ENCODE measurements at places on chromosomes 7 and 10.
A peak's percentile ranks its signal among the peaks of the same experiment; 100 is the strongest.

GRCh38 chr7:107915541-107915940, 24.6 kb downstream of the DLD start:
- no peak for DNase-seq

DNA sequence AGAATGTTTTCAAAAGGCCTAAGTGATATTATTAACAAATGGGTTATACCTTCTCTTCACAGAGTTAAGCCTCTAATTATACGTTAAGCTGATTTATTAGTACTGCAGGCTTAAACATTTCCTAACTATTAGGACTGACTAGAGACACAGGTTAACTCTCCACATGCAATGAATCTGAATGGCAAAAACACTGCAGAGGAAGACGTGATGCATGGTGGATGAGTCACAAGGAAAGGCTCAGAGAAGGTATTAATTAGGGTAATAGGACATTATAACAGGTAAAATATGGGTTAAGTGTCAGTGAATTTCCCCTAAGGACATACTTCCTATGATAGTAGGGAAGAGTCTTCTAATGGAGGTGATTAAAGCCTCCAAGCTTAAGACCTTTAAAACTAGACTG, 24.7 kb upstream of the SEM1 start:
- DNase-seq: no peak

DNA sequence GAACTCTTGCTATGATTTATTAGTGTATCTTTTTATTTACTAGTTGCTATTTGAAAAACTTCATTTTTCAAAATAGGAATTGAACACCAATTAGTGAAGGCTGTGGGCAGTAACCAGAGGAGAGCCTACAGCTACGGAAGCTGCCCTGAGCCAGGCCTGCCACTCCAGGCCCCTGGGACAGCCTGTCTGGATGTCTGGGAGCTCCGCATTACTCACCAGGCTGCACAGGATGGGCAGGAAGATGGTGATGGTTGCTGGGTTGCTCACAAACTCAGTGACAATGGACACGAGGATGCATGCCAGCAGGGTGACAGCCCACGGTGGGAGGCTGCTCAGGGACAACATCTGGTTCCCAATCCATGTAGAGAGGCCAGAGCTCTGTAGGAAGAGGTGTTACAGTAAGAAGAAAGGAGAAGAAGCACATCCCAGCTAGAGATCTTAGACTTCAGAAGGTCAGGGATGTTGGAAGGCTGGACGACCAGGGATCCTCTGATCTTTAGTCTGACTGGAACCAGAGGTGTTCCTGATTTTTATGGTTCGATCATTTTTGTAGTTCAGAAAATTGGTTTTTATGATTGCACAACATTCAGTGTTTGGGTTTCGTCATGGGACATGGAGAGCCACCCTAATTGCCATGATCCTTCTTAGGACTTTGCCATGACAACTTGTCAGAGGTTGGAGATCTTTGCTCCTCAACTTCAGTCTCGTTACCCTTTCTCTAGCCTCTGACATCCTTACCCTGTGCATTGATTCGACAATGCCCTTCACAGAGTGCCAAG, 23.2 kb downstream of the STMP1 start:
- no peak for DNase-seq

GRCh38 chr10:42961796-42962109, 115.1 kb upstream of the RET start:
- peak; percentile 8 for DNase-seq

DNA sequence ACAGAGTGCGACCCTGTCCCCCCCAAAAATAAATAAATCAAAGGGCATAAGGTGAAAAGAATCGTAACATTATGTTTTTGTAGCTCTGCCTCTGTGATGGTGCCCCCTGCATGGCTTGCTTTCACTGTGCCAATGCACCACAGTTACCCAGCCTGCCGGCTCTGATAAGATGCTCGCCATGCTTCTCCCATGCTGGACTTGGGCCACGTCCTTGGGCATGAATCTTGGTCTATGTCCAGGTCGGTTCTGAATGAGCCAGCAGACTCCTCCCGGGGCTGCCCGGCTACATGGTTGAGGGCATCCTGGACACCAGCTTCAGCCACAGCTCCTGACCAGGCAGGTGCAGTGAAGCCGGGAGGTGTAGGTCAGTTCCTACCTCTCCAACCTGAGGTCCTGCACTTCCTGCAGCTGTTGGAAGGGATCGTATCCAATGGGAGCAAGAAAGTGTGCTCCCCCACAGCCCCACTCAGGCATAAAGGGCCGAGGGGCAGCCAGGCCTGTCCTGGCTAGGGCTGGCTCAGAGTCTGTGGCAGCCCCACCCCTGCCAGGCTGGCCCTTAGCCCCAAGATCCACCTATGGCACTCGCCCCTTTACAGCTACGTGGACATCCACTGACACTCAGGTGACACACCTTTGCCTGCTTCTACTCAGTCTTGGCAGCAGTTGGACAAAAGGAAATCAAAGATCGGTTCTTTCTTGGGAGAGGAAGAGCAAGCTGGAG, 34.1 kb downstream of the CHST3 start:
- no peak for DNase-seq

DNA sequence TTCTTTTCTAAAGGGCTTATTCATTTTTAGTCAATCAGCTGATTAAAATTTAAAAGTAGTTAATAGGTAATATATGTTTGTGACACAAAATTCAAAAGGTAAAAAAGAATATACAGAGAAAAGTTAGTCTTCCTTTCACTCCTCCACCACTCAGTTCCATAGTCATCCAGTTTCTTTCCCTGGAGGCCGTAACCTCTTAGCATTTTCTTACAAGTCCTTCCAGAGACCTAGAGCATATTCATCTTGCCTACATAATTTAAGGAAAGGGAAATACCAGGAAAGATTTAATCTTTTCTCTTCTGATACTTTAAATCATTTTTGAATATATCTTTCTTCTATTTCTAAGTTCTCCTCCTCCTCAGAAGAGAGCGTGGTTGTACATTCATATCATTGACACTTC, 10.1 kb downstream of the GBF1 start:
- no peak for DNase-seq

- no peak for DNase-seq
Measured at GRCh38 chr7:10688544-10688943, 285.1 kb upstream of the PHF14 start.

DNA sequence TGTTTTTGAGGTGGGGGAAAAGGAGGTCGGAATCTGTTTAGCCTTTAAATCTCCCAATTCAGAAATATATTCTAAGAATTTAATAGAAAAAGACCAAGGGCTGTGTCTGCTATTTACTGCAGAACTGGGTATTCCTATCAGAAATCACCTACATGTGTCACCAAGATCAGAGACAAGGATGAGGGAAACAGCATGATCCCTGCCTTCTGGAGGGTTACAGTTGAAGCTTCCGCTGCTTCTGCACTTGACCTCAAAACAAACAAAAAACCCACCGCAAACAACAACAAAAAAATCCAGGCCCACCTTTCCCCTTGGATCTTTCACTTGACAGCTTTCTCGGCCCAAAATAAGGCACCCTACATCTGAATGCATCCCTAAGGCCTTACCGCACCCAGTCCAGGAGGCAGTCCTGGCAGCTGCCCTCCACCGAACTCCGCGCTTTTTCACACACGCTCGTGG, 750 bp upstream of the CDK14 start:
- no peak for DNase-seq

DNA sequence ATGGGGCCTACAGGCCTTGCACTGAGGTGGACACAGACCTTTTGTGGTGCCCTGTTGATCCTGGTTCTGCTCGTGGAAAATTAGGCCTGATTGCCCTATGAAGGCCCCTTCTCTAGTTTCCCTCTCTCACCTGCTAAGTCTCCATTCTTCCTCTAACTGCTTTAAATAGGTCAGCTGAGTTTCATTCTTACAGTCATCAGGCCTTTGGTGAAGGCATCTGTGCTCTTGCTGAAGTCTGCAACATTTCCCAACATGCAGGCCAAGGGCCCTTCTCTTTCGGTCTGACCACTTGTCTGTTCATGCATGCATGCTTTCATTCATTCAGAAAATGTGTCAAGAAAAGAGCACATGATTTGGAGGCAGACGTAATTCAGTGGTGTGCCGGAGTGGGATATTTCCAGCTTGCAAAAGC, 244.0 kb downstream of the BUB3 start:
- no peak for DNase-seq

GRCh38 chr7:22386865-22387264, 29.9 kb upstream of the RAPGEF5 start:
- DNase-seq: no peak

DNA sequence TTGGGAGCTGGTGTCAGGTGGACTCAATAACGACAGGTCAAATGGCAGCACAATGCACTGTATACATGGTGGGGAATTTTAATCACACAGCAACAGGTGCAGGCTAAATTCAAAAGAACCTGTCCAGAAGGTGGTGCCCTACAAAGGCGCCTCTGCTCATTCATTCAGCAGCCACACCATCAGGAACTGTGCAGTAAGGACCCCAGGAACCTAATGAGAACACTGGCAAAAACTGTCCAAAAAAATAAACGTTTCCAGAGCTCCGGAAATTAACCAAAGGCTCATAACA, 21.9 kb upstream of the CRYGN start:
- no peak for DNase-seq

DNA sequence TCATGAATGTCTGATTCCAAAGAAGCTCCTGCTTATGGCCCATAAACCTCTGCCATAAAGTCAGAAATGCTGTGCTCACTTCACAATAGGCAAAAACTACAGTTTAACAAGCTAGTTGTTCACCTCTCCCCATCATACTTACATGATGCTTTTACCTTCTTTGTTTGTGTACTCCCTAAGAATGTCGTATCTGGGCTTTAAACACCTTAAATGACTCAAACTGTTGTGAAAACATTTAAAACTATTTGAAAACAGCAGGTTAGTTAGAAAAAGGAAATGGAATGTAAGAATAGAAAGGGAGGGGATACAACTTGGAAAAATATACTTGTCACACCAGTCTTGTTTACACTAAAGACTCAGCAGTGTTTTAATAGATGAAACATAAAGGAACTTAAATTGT, 128.2 kb upstream of the AGR3 start:
- DNase-seq: no peak

DNA sequence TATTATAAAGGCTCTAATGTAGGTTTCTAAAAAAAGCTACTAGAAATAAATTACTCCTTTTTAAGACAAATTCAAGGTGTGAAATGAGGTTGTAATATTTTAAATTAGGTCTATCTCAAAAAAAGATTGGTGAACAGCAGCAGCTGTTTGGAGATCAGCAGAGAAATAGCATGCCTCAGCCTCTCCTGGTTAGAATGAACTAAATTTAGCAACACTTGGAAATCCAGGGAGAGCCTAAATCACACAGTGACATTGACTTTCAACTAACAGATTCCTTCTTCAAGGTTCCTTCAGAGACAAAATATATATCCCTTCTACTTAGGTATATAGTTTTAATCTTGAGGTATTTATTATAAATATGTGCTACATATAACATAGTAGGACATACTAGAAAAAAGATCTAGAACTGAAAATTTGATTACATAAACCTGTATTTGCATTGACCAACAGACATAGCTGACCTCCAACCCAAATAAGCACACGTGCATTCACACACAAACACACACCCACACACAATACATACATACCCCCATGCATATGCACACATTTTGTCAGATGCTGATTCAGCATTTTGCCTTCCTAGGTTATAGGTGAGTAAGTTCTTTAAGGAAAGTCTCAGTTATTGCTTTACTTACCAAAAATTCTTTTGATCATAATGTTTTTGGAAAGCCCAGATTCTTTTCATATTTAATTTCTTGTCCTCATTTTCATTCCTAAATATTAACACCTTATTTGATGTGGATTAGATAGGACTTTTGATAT, 47.3 kb downstream of the DGKB start:
- no peak for DNase-seq

- peak; percentile 52 for DNase-seq
Measured at GRCh38 chr10:132685101-132685891, 100.7 kb downstream of the NKX6-2 start.

- DNase-seq: no peak
Measured at GRCh38 chr7:95974108-95974507, 201.8 kb downstream of the DYNC1I1 start.

- DNase-seq: peak; percentile 89
Measured at GRCh38 chr7:155206318-155207020, 91.2 kb upstream of the INSIG1 start.

- DNase-seq: no peak
Measured at GRCh38 chr10:85490431-85490830, 876.2 kb downstream of the GRID1 start.

DNA sequence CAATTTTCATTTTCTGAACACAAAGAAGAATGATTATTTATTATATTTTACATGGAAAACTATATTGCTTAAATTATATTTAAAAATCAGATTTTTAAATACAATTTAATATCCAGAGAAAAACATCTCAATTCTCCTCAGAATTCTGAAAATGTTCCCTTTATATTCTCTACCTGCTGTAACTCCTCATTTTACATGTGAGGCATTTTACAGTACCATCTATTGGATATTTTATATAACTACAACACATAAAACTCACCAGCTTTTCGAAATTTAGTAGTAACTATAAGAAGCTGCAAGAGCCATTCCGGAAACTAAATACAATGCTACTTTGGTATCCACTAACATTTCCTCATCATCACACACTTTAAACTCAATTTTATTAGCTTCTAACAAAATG, 264.6 kb downstream of the DGKB start:
- DNase-seq: no peak

DNA sequence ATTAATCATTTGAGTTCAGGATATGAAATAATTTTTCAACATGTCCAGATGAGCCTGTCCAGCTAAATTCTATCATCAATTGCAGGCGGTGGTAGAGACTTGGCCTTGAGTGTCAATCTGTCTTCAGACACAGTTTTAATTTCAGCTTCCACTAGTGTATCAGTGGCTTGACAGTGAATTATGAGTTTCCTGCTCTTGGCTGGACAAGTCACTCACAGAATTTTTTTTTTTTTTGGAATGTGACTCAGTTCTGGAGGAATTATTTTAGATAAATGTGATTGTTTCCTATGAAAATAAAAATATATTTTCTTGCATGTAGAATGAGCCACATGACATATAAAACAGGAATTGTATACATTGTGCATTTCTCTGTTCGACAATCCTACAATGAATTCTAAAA, 319.9 kb upstream of the AKR1E2 start:
- no peak for DNase-seq

- DNase-seq: peak; percentile 17
Measured at GRCh38 chr7:77680266-77680665, 16.0 kb upstream of the RSBN1L start.

DNA sequence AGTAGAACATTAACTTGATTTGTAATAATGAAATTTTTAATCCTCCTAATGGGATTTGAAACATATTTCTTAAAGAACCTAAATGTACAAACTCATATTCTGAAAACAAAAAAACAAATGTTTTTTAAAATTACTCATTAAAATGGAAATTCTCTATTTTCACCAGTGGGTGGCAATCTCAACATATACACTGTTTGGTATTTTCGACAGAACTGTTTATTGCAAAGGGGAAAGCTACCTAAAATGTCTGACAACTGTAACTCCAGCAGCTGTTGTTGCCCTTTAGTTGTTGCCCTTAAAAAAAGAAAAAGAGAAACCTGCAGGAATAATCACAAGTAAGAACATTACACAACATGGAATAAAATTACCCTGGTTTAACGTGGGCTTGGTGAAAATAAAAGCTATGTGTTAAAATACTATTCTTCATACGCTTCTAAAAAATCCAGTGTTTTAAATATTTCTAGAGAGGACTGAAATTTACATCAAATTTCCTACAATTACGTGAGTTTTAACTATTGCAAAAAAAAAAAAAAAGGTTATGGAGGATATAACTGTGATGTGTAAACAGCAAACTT, 54.5 kb downstream of the COL1A2 start:
- peak; percentile 34 for DNase-seq

- DNase-seq: no peak
Measured at GRCh38 chr10:131155876-131156230, 155.7 kb downstream of the TCERG1L start.

- DNase-seq: no peak
Measured at GRCh38 chr10:86262688-86263181, 103.9 kb downstream of the GRID1 start.
